HepG2 (cell line): ENCODE measurements at places on chromosomes 16 and 17. TPM values are rescaled to one million over a fixed set of nuclear protein-coding genes. Genes with fewer than 3 reads are reported as not detected.

Gene CCL16
- 0.51 and 2.0 TPM in 2 replicates for total RNA-seq

Gene KRT15
- total RNA-seq = 0.46 and 0.94 TPM in 2 replicates

Gene SALL1
- 12.3 and 18.5 TPM in 2 replicates for total RNA-seq

- no peak overlapping the region for H3K4me3 ChIP-seq
- DNase-seq = no peak
- no peaks in the 10 kb centered on the region for H3K27me3 ChIP-seq
- H3K27ac ChIP-seq = no peak overlapping the region
- peaks cover 19% of the 10 kb centered on the region for H3K4me1 ChIP-seq
- H3K36me3 ChIP-seq = peaks cover 3% of the 10 kb centered on the region; the same call in 1 of the 2 replicates
Observed at GRCh38 chr17:10699856-10700255, 2.5 kb downstream of the ADPRM start.

GRCh38 chr16:54285414-54286089, 1.0 kb downstream of the IRX3 start:
- H3K36me3 ChIP-seq = peaks cover 3% of the 10 kb centered on the region; the same call in 1 of the 3 replicates
- peak overlapping the region; percentile 91 for H3K27ac ChIP-seq
- peaks cover 16% of the 10 kb centered on the region for H3K4me1 ChIP-seq
- no peaks in the 10 kb centered on the region for H3K27me3 ChIP-seq
- peak; percentile 38 for DNase-seq

- no peak for DNase-seq
- 0 out of 3 replicates have a peak, but pooled peaks cover 4% of the 10 kb centered on the region for H3K36me3 ChIP-seq
- H3K27me3 ChIP-seq = no peaks in the 10 kb centered on the region
- no peak overlapping the region for H3K27ac ChIP-seq
Observed at GRCh38 chr16:72424757-72425156, 252.8 kb upstream of the PMFBP1 start.

DNA sequence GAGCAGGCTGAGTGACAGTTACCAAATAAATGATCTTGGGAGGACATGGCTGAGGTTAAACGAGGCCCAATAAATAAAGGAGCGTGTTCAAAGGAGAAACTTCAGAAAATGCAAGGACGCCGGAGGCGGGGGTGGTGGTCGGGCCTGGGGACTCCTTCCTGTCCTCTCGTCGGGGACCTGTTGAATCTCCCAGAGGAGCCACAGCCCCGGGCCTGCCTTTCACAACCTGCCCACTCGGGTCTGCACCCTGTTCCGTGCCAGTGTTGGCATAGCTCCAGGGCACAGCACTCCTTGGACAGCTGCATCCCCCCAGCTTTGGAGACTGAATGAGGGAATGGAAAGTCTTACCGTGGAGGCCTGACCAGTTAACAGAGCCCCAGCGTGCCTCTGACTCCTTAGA, 8.1 kb upstream of the TBX4 start:
- H3K4me3 ChIP-seq = no peak overlapping the region
- no peak overlapping the region for H3K27ac ChIP-seq
- H3K27me3 ChIP-seq = no peaks in the 10 kb centered on the region
- H3K36me3 ChIP-seq = no peaks in the 10 kb centered on the region
- H3K4me1 ChIP-seq = peaks cover 15% of the 10 kb centered on the region

DNA sequence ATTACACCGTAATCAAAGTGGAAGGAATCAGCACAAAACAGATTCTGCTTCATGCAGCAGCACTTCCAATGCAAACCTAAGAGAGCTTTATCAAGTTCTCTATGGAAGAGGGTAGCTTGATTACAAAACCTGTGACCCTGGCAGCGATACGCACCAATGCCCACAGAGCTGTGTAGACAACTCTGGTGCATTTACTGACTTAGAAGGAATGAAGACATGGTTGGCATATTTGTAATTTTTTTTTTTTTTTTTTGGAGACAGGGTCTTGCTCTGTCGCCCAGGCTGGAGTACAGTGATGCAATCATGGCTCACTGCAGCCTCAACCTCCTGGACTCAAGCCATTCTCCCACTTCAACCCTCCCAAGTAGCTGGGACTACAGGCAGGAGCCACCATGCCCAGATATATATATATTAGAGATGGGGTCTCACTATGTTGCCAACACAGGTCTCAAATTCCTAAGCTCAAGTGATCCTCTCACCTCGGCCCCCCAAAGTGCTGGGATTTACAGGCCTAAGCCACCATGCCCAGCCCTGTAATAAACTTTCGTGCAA, 49.4 kb downstream of the XPO6 start:
- H3K36me3 ChIP-seq = peaks cover 56% of the 10 kb centered on the region
- H3K4me3 ChIP-seq = no peak overlapping the region
- H3K27me3 ChIP-seq = no peaks in the 10 kb centered on the region

GRCh38 chr17:30557916-30558685, 80.9 kb downstream of the GOSR1 start:
- peaks cover 50% of the 10 kb centered on the region for H3K4me1 ChIP-seq
- no peak overlapping the region for H3K27ac ChIP-seq
- peaks cover 4% of the 10 kb centered on the region; the same call in 1 of the 3 replicates for H3K27me3 ChIP-seq
- DNase-seq = no peak
- no peaks in the 10 kb centered on the region for H3K36me3 ChIP-seq
- no peak overlapping the region for H3K4me3 ChIP-seq

DNA sequence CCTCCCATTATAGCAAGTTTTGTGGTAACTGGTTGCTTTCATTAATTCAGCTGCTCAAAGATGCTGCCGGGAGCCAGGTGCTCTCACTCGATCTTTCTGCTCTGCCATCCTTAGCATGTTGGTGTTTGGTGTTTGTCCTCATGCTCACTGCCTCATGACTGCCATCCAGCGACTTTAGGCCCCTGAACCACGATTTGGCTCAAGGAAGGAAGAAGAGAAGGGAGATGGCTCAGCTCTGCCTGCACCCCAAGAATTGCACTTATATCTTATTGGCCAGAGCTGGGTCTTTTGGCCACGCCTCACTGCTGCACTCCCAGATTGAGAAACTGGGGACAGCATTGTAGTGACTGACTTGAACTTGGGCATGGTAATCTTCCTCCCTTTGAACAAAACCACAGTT, 52.7 kb downstream of the ARSG start:
- H3K36me3 ChIP-seq = no peaks in the 10 kb centered on the region
- H3K4me1 ChIP-seq = peaks cover 27% of the 10 kb centered on the region
- H3K4me3 ChIP-seq = no peak overlapping the region
- H3K27me3 ChIP-seq = no peaks in the 10 kb centered on the region

GRCh38 chr16:60651346-60651745, 1384.9 kb downstream of the CDH8 start:
- DNase-seq = no peak
- H3K4me1 ChIP-seq = no peaks in the 10 kb centered on the region
- H3K27ac ChIP-seq = no peak overlapping the region
- no peaks in the 10 kb centered on the region for H3K36me3 ChIP-seq
- H3K4me3 ChIP-seq = no peak overlapping the region
